Right renal cortex interstitium (tissue), 3 donors: ENCODE measurements at places on chromosomes 5 and 9.

GRCh38 chr5:80867233-80867632 lies 92.9 kb upstream of the RASGRF2 start:
- DNase-seq, result no peak

DNA sequence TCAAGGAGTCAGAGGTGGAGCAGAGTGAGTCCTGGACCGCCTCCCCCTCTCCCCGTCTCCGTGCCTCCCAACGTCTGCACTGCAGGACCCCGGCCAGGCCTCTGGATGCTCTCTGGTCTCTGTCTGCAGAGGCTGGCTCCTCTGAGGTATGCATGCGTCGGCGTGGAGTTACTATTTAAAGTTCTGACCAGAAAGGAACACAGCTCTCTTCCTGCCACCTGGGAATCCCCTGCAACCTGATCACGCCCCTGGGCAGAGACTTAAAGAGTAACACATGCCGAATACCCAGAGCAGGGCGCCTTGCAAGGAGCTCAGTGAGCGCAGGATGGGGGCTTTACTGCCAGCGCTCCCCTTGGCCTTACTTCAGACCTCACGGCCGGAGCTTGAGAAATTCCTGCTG lies 16.0 kb downstream of the ANXA6 start:
- DNase-seq, result no peak

GRCh38 chr9:11269036-11269435 lies 656.2 kb upstream of the PTPRD start:
- DNase-seq, result no peak

GRCh38 chr5:7763621-7764072 lies 87.3 kb downstream of the CFAP90 start:
- no peak for DNase-seq

- DNase-seq, result no peak
These were observed 91.5 kb upstream of the TUT7 start for GRCh38 chr9:86445671-86446070.

DNA sequence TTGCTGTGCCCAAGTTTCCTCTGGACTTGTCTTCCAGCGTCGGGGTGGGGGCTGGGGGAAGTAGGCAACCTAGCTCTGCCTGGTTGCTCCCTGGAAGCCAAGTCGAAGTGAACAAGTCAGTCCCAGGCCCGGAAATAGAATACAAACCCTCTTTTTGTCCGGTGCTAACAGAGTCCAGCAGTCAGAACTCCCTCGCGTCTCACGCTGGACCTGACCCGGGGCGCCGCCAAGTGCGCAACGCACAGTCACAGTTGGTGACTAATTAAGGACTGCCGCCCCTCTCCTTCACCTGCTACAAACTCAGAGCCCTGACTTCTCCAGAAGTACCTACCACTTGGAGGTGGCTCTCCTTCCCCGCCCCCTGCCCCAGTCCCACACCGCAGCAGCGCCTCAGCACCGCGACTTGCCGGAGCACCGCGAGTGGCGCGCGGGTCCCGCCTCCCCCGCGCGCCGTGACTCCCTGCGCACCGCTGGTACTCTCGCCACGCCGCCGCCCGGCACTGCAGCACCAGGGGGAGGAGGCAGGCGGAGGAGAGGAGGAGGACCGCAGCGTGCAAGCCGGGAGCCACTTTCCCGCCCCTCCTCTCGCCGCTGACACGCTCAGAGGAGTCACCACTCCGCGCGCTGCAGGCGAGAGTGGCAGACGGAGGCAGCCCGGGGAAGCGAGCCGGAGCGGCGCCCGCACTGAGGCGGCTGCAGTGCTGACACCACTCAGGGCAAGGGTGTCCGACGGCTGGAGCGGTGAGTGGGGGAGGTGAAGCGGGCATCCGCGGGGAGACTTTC lies at the start of gene SV2C:
TSS of gene SV2C (plus strand) at position 612 of the 783 bp plus-strand sequence. CDS start 48,368 bp downstream, outside the sequence.
- DNase-seq, result no peak

GRCh38 chr5:126610160-126610559 lies 9.4 kb downstream of the PHAX start:
- no peak for DNase-seq

DNA sequence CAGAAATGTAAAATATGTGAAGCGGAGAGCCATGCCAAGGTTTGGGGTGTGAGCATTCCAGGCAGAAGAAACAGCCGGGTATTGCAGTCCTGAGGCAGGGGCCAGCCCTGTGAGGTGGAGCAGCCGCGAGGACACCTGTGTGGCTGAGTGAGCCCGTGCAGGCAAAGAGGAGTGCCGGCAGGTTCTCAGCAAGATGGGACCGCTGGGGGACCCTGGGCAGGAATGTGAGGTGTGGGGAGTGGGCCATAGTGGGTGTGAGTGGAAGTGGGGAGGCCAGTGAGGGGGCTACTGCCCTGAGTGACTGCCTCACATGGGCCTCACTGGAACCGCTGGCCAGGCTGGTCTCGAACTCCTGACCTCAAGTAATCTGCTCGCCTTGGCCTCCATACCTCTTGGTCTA lies 8.1 kb upstream of the PRR7 start:
- DNase-seq, result no peak

GRCh38 chr5:55437452-55437851 lies 97.3 kb downstream of the PLPP1 start:
- DNase-seq, result no peak

- DNase-seq, result no peak
These were observed 146.0 kb downstream of the RXRA start for GRCh38 chr9:134472256-134472655.

DNA sequence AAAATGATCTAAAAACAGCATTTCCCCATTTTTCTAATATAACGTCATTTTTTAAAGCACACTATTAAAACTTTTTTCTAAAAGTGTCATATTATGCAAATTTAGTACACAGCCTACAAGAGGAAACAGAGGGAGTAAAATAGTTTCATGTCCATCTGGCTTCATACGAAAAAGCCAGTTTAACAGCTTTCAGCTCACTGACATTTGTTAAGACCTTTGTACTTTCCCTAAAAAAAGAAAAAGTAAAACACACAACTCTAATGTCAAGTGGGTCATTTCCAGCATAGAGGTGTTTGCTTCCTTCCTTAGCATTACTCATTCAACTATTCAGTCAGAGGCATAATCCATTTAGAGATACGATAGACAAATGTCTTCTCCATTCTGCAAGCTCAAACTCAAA lies 49.4 kb downstream of the ABHD17B start:
- no peak for DNase-seq

- no peak for DNase-seq
These were observed 30.4 kb upstream of the KLF9 start for GRCh38 chr9:70444904-70445303.

- no peak for DNase-seq
These were observed 178.0 kb downstream of the ESM1 start for GRCh38 chr5:54807421-54807820.

DNA sequence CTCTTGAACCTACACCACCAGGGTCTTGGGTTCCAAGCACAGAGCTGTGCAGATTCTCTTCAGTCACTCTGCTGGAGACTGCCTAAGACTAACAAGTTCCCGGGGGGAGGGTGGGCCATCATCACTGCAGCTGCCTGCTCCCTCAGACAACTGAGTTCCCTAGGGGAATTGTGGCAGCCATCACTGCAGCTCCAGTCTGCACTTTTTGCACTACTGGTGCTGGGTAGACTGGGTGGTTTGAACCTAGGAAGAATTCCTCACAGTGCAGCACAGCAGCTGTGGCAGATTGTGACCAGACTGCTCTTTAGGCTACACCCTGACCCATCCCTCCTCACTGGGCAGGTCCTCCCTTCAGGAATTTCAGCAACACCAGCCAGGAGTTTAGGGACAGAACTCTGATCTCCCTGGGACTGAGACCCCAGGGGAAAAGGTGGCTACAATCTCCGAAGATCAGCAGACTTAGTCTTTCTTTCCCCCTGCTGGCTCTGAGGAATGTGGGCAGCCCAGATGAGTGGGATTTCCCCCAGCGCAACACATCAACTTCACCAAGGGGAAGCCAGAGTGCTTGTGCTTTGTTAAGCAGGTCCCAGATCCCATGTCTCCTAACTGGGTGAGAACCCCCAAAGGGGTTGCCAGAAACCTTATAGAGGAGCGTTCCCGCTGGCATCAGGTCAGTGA lies 30.9 kb upstream of the RGMB start:
- no peak for DNase-seq

DNA sequence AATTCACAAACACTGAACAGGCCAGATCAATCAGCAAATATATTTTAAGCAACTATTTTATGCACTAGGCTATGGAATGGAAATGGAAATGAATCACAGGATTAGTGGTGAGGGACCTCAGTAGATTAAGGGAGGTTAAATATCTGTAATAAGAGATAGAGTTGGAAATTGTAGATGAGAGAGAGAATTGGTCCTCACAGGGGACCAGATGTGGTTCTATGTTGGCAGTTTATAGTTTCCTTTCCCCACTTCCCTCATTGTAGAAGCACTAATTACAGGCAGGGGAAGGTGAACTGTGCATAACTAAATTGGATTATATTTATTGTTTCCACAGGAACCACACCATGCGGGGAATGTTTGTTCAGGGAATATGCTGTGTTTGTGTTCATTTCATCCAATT lies 496.2 kb downstream of the ARHGEF28 start:
- DNase-seq, result no peak

GRCh38 chr5:3361811-3362605 lies 233.6 kb upstream of the IRX1 start:
- DNase-seq, result no peak

- DNase-seq, result no peak
These were observed 42.4 kb downstream of the FYB1 start for GRCh38 chr5:39176759-39177630.

- no peak for DNase-seq
These were observed 26.9 kb upstream of the RAPGEF6 start for GRCh38 chr5:131661933-131662332.

- DNase-seq, result no peak
These were observed 459.2 kb upstream of the RGMB start for GRCh38 chr5:98314292-98314691.

- no peak for DNase-seq
These were observed 86.7 kb upstream of the NFIB start for GRCh38 chr9:14400658-14400995.

GRCh38 chr5:95686651-95687050 lies 3.9 kb upstream of the SPATA9 start:
- no peak for DNase-seq

DNA sequence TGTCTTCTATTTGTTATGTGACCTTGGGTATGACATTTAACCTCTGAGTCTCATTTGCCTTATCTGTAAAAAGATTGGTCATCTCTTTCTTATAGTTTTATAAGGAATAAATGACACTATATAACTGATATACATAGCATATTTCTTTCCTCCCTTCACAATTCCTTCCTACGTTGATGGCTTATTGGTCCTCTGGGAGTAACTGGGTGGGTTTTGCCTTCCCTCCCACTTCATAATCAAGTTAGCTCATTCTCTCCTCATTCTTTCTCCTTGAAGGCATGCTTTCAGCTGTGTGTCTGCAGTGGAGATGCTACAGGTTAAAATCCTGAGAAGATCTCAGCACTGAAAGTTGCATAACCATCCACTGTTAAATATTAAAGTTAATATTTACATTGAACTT lies 382.4 kb downstream of the TMEM38B start:
- no peak for DNase-seq

- no peak for DNase-seq
These were observed 43.8 kb downstream of the GNA14 start for GRCh38 chr9:77604316-77604715.

GRCh38 chr5:135454946-135455345 lies 2.8 kb upstream of the TIFAB start:
- no peak for DNase-seq

GRCh38 chr9:130714586-130715110 lies 21.1 kb downstream of the EXOSC2 start:
- no peak for DNase-seq

DNA sequence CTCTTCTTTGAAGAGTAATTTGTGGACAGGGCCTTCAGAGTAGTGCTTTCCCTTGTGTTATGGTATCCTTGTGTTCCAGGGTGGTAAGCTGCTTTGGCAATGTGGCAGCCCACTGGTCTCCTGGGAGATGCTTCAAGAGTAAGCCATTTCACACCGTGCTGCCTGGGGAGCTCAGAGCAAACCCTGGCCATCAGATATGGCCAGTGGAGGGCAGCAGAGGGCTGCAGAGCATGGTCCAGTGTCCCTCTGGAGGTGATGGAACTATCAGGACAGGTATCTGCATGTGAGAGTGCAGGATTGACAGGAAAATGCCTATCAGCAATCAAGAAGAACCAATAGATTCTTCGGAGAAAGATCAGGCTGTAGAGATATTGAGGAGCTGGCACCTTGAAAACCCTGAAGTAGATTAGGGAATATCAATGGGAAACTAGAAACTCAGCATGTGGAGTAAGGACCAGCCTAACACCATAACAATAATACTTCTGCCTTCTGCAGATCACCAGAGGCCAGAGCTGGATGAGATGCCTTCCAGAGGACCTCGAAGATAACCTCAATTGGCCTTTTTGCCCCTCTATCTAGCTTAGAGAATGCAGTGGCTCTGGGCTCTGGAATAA lies 90.8 kb downstream of the PLPPR1 start:
- DNase-seq, result peak; percentile 13

GRCh38 chr9:95820074-95820473 lies 55.4 kb upstream of the ERCC6L2 start:
- DNase-seq, result no peak

DNA sequence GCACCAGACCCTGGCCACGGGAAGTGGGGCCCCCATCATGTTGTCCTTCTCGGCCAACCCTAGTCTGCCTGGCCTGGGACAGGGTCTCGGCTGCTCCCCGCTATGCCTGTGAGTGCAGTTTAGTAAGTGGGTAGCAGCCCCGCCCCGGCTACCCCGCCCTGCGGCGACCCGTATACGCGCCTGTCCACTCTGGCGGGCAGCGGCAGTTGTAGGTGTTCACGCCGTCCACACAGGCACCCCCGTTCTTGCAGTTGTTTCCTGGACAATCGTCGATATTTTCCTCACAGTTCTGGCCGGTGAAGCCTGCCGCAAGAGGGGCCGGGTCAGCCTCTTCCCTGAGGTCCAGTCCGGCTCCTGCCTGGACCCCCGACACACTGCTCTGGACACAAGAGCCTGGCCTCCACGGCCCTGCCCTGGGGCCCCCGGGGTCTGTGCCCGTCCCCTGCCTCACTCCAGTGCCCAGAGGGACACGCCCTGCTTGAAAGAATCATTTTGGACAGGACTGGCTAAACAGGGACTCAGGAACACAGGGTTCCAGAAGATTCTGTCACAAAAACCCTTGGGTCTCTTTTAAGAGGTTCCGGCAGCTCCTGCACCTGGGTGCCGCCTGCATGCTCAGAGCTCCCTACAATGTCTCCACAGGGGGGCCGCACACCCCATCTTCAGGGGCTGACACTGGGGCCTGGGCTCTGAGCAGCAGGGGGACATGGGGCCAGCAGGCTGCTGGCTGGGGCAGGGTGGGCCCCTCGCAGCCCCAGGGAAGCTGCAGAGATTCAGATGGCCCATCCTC lies 26.4 kb downstream of the NOTCH1 start:
- no peak for DNase-seq

GRCh38 chr5:2917093-2917492 lies 165.6 kb upstream of the IRX2 start:
- DNase-seq, result no peak

- DNase-seq, result no peak
These were observed 147.6 kb downstream of the SEMA5A start for GRCh38 chr5:9398227-9398626.

GRCh38 chr5:30959238-30959637 lies 234.2 kb upstream of the CDH6 start:
- DNase-seq, result no peak

- DNase-seq, result no peak
These were observed 14.1 kb downstream of the FGF1 start for GRCh38 chr5:142671801-142672200.
